ENCODE measurements at places on chromosomes 16 and 17. TPM values are rescaled to one million over a fixed set of nuclear protein-coding genes. Genes with fewer than 3 reads are reported as not detected.
A peak's percentile ranks its signal among the peaks of the same experiment; 100 is the strongest.

KRTAP9-8 gene
- not detected for total RNA-seq

RTN4RL1 gene
- 0.35 TPM for total RNA-seq

CPHXL2 gene
- not detected for total RNA-seq

TP53TG3 gene
- total RNA-seq: not detected

CRHR1 gene
- total RNA-seq: not detected

- H3K4me1 ChIP-seq: 0 out of 2 replicates have a peak, but pooled peaks cover 8% of the 10 kb centered on the region
- H3K36me3 ChIP-seq: no peaks in the 10 kb centered on the region
- peak; percentile 69 for DNase-seq
- no peaks in the 10 kb centered on the region for H3K27me3 ChIP-seq
- H3K27ac ChIP-seq: no peak overlapping the region
- no peak overlapping the region for H3K4me3 ChIP-seq
These were observed 166.3 kb downstream of the MSI2 start for GRCh38 chr17:57422574-57423164.

DNA sequence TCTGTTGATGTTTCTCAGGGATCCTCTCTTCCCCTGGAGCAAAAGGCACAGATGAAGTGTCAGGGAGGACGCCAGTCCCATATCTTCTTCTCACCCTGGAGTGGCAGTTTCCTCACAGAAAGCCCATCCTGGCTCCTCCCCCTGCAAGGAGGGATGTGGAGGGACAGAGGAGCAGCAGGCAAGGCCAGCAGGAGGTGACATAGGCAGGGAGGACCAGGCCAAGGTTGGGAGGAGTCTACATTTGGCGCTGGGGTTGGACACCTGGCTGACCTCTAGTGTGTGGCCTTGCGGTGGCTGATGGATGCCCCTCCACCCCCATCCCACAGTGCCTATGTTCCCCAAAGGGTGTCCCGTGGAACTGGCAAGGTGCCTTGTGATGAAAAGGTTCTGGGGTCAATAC is 125.4 kb downstream of the SEC14L1 start:
- no peak for DNase-seq
- peaks cover 26% of the 10 kb centered on the region for H3K4me1 ChIP-seq
- H3K36me3 ChIP-seq: no peaks in the 10 kb centered on the region
- no peaks in the 10 kb centered on the region for H3K27me3 ChIP-seq
- no peak overlapping the region for H3K27ac ChIP-seq

DNA sequence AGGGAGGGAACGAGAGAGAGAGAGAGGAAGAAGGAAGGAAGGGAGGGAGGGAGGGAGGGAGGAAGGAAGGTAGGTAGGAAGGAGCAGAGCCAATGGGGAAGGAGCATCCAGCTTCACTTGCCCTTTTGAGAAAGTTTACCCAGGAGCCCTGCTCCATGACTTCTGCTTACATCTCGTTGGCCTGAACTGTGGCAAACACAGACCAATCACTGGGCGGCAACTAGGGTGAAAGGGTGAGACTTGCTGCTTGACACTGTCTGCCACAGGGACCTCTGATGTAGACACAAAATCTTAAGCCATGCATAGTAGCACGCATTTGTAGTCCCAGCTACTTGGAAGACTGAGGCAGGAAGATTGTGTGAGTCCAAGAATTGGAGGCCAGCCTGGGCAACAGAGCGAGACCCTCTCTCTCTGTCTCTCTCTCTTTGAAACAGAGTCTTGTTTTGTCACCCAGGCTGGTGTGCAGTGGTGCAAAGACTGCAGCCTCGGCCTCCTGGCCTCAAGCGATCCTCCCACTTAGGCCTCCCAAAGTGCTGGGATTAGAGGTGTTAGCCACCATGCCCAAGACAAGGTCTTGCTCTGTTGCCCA is 19.5 kb upstream of the TUBG2 start:
- no peak overlapping the region for H3K27ac ChIP-seq
- no peaks in the 10 kb centered on the region for H3K36me3 ChIP-seq
- H3K4me1 ChIP-seq: no peaks in the 10 kb centered on the region
